Activated CD4-positive, alpha-beta memory T cell treated with anti-CD3 and anti-CD28 coated beads, Interleukin-2, amount 10 ng/mL, durations not matched to agents 7 days and 5 days (primary cell): ENCODE measurements at places on chromosomes 3 and 15. TPM values are rescaled to one million over a fixed set of nuclear protein-coding genes. Genes with fewer than 3 reads are reported as not detected.
A peak's percentile ranks its signal among the peaks of the same experiment; 100 is the strongest.

- H3K27ac ChIP-seq = no peak overlapping the region
- peaks cover 10% of the 10 kb centered on the region for H3K4me1 ChIP-seq
- no peaks in the 10 kb centered on the region for H3K36me3 ChIP-seq
- H3K27me3 ChIP-seq = peaks cover 4% of the 10 kb centered on the region
- DNase-seq = peak; percentile 21
Measured at GRCh38 chr15:64767203-64767602, 8.2 kb downstream of the RBPMS2 start.

The SCAANT1 gene
- not detected for total RNA-seq

DNA sequence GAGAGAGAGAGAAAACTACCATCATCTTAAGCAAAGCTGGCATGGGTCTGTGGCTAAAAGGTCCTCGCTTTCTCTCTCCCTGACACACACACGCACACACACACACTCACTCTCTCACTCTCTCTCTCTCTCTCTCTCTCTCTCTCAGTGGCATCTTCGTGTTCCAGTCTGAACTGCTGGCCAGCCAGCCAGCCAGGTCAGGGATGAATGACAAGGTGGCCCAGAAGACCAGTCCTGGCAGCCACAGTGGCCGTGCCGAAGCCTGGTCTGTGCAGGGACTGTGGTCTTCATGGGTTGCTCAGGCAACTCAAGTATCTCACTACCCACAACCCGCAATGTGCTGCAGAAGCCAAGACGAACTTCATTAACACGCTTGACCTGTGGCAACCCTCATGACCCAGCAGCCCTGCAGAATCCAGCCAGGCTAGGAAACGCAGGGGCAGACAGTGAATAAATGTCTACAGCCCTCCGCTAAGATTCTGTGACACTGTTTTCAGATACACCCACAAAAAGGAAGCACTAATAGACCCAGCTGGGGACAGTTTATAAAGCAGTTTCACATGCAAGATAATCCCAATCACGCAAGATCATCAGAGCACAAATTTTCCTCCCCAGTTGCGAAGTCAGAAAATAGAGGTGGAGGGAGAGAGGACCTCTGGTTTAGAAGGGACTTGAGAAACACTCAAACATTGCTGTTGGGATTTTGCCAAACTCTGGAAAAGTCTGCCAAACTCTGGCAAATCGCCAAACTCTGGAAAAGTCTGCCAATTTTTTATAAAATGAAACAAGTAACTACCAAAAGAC lies 66.4 kb downstream of the XXYLT1 start:
- H3K27ac ChIP-seq = no peak overlapping the region
- no peaks in the 10 kb centered on the region for H3K27me3 ChIP-seq
- H3K4me3 ChIP-seq = no peak overlapping the region
- H3K36me3 ChIP-seq = no peaks in the 10 kb centered on the region
- H3K4me1 ChIP-seq = peaks cover 9% of the 10 kb centered on the region

DNA sequence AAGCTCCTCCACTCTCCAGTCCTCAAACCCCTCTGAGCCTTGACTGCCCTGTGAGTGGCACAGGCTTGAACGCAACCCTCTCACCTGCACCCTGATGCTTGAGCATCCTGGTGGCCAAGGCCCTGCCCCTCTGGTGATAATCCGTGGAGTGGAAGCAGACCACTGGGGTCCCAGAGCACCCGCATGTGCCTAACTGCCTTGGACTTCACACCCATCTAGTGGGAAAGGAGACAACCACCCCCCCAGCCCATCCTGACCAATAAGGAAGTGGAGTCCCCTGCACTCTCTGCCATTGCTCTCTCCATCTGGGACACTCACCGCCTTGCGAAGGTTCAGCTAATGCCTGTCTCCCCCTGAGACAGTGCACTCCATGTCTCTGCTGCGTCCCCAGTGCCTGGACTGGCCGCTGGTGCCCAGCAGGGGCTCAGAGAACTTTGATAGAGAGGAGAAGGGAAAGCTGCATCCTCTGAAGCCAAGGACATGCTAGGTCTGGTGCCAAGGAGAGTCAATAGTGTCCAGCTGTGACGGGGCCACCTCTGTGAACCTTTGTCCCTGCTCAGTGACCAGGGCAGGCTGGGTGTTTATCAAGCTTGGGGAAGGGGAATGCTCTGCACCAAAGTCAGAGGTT lies 3.4 kb downstream of the KLF15 start:
- H3K4me3 ChIP-seq = no peak overlapping the region
- H3K36me3 ChIP-seq = no peaks in the 10 kb centered on the region
- H3K27me3 ChIP-seq = peaks cover 26% of the 10 kb centered on the region
- H3K27ac ChIP-seq = no peak overlapping the region

The PPP2R3A gene
- total RNA-seq = not detected

The TNIK gene
- total RNA-seq = 61.7 TPM
